ENCODE measurements at places on chromosomes 7 and 10.

GRCh38 chr10:61163403-61163802 lies 219.4 kb upstream of the RHOBTB1 start:
- no peak for DNase-seq

- DNase-seq, result no peak
These were observed 760.2 kb downstream of the GRID1 start for GRCh38 chr10:85606401-85606800.

- no peak for DNase-seq
These were observed 130.0 kb downstream of the ELAPOR2 start for GRCh38 chr7:86929293-86930109.

DNA sequence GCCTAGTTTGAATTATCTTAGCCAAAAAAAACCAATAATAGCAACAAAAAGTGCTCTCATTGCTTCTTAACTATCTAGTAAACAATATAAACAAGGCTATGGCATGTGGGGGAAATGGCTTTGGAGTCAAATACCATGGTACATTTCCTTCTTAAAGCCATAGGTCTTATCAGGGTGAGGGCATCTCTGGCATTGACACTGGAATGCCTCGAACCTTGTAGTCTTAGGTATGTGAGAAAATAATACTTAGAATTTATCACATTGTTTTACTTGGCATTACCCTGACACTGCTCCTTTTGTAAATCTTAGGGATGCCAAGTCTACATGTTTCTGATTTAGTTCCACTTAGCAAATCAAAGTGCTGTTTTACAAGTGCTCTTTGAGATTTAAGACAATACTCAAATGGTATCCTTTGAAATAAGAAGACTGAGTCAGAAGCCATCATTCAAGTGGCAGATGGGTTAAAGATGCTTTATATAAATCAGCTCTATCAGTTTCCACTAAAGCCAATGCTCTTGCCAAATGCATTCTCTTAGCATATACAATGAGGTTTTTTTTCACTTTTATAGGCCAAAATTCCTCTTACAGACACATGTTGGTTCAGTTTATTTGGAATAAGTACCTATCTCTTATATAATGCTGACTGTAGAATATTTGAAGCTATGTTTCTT lies 155.2 kb downstream of the HPSE2 start:
- no peak for DNase-seq

- DNase-seq, result peak; percentile 26
These were observed 274.9 kb upstream of the GALNT17 start for GRCh38 chr7:70856901-70857630.

All from stimulated activated CD8-positive, alpha-beta memory T cell treated with anti-CD3 and anti-CD28 coated beads, Interleukin-4, amount 100 ng/mL, for 1 hour (primary cell).